ENCODE measurements at places on chromosomes 6 and 20.

DNA sequence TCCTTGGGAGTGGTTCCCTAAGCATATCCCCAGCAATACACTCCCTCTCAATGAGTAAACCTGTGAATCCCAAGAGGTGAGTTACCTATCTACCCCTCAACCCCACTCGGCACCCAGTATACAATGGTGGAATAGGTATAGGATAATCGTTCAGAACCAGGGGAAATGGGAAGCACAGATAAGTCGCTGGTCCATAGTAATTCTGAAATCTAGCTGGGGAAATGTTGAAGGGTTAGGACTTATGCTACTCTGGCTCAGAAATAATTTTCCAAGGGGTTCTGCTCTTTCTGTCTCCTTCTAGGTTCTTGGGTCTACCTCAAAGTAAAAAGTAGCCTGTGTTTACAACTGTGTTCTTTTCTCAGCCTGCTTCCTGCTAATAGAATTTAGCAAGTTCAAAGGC lies 62.3 kb upstream of the NNAT start:
- no peak for DNase-seq

- DNase-seq = no peak
These were observed 21.9 kb upstream of the NPBWR2 start for GRCh38 chr20:64129146-64129782.

DNA sequence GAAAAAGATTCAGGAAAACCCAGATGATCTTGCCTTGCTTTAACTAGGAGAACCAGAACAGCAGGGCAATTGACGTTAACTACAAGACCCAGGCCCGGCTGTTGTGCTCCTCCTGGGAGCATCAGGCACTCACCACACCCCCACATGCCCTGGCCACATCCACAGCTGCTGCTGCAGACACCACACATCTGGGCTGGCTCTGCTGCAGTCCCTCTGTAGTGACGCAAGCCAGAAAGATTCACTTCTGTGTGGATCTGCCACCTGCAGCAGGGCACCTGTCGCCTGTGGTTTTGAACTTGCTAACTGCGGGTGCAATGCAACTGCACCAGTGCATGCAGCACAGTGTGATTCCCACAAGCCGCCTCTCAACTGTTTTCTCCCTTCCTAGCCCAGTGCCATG lies 228.8 kb downstream of the SYNDIG1 start:
- DNase-seq = no peak

DNA sequence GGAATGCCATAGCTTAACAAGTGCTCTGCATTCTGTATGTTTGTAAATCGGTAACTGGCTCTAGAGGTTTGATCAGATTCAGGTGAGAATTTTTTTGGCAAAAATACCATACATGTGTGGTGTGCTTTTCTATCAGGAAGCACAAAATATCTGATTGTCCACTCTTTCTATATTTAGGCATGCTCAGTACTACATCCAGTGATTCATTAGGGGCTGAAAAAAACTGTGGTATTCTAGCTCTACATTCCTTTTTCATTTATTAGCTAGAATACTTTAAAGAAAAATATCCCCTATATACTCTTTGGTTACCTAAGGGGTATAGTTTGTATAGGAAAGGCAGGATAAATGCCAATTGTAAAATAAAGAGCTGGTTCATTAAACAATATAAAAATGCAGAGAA lies 10.6 kb upstream of the ELOVL2 start:
- DNase-seq = no peak

DNA sequence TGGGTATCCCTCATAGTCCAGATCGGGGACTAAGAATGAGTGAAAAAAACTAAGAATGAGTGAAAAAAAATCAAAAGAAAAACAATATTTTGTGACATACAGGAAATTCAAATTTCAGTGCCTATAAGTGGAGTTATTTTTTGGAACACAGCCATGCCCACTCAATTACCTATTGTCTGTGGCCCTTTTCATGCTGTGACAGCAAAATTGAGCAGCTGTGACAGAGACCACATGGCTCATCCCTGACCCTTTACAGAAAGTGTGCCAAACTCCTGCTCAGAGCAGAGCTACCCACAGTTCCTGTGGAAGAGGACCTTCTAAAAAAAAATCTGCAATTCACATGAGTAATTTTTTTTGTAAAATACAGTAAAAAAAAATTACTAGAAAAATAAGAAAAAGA lies 1.4 kb downstream of the NCR2 start:
- DNase-seq = peak; percentile 65

GRCh38 chr6:127148511-127148910 lies 30.0 kb downstream of the RSPO3 start:
- no peak for DNase-seq

GRCh38 chr20:50953196-50953595 lies 5.1 kb downstream of the DPM1 start:
- DNase-seq = no peak

- no peak for DNase-seq
These were observed 95.9 kb downstream of the FYN start for GRCh38 chr6:111777357-111777756.

DNA sequence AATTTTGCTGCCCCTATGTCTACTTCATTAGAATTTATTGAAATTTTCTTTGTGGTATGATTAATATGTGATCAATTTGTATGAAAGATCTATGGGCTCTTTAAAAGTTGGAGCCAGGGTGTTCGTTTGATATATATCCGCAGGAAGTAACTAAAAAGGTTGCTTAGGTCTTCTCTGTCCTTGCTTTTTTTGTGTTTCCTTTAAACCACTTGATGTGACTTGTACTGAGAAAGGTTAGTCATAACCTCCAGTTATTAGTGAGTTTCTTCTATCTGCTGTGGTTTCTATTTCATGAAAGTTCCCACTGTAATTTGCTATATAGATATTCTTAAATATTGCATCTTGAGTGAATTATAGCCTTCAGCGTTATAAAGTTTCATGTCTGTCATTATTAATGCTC lies 585.3 kb upstream of the ARID1B start:
- DNase-seq = no peak

DNA sequence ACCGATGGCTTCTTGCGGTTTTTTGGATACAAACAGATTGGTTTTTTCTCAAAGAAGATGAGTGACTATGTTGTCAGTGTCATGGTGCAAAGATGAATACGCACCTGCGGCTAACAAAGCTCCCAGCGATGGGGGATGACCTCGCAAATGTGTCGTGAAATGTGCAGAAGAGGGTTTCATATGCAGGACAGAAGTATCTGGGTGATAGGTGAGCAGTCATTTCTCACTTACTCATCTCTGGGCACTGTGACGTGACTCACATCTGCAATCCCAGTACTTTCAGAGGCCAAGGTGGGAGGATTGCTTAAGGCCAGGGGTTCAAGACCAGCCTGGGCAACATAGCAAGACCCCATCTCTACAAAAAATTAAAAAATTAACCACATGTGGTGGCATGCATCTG lies 216.3 kb downstream of the ERMARD start:
- DNase-seq = no peak

GRCh38 chr6:11366183-11366933 lies 133.9 kb upstream of the NEDD9 start:
- no peak for DNase-seq

DNA sequence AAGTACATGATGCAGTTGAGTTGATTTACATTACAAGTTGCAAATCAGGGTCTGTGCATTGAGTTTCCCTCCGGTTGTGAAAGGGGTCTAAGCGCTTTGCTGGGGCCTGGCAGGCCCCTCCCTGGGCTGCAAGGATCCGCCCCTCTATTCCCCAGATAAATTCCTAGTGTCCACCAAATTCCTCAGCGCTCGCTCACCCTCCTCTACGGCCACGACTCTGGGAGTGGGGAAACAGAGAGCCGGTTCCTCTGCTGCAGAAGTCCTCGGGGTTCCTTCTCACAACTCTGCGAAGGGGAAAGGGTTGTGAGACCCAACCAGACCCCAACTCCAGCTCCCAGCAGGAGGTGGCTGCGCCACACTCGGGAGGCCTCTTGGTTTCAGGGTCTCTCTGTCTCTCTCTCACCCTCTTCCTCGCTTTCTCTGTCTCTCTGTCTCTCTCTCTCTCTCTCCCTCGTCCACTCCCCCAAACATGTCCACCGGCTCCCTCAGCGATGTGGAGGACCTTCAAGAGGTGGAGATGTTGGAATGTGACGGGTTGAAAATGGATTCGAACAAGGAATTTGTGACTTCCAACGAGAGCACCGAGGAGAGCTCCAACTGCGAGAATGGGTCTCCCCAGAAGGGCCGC lies at the start of gene TCF21:
TCF21 (plus strand) TSS at position 185 of the 628 bp plus-strand sequence; CDS start at position 470, 285 bp downstream.
- no peak for DNase-seq

DNA sequence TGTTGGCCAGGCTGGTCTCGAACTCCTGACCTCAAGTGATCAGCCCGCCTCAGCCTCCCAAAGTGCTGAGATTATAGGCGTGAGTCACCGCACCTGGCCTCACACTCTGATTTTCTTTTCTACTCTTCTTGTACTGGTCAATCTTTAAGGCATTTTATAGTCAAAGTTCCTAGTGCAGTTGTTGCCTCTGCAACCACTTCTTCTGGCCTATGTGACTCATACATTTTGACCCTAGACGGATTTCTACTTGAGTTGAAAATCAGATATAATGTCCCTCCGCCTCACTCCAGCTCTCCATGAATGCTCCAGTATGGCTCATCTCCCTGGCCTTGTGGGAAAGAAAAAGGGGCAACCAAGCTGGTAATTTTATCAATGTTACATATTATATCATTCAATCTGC lies 42.4 kb downstream of the TNFRSF21 start:
- no peak for DNase-seq

DNA sequence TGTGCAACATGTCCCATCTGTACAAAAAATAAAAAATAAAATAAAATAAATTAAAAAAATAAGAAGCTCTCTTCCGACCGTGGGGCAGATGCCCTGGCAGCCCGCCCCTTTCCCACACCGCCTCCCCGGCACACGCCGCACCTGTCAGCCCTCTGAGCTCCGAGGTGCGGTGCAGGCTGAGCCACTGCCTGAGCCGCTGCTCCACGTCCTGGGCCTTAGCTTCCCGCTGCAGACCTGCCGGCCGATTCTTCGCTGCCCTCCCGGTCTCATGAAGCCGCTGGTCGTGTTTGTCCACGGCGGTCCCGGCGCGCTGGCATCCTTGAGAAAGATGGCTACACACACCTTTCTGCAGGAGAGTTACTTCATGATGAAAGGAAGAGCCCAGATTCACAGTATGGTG lies 10.7 kb upstream of the CLPSL2 start:
- no peak for DNase-seq

DNA sequence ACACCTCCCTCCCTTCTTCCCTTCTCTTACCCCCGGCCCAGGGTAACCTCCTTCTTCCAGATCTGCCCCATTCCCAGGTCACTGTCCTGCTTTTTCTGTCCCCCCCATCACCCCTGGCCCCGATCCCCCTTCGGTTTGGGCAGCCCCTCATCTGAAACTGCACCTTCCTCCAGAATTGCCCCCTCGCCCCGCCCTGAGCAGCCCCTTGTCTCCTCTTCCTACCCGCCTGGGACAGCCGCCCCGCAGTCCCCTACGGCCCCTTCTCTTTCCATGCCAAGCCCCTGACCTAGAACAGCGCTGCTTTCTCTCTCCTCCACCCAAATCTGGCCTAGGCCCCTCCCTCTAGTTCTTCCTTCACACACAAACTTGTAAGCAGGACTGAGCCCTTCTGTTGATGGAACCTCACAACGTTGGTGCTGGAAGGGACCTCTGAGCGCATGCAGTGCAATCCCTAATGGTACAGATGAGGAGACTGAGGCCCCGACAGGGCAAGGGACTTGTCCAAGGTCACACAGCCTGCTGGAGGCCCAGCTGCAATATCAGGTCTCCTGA lies 630 bp downstream of the PPP2R5D start:
- no peak for DNase-seq

GRCh38 chr6:154440422-154441043 lies 70.0 kb downstream of the CNKSR3 start:
- no peak for DNase-seq

DNA sequence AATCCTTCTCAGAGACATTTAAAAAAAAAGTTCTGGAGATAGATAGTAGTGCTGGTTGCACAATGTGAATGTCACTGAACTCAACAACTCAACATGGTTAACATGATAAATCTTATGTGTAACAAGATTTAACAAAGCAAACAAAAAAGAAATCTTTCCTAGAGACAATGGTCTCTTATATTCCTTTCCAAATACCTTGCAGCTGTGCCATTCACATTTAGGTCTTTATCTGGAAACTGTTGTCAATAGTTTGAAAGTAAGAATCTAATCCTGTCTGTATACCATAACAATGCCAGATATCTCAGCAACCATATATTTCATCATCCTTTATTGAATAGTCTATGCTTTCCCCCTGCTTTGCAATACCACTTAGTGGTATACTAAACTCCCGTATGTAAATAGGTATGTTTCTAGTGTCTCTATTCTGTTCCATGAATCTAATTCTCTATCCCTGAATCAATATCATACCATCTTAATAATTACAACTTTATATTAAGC lies 2.1 kb downstream of the SERAC1 start:
- no peak for DNase-seq
